ENCODE measurements at places on chromosomes 6 and 20. TPM values are rescaled to one million over a fixed set of nuclear protein-coding genes. Genes with fewer than 3 reads are reported as not detected.

The ZNF165 gene
- total RNA-seq: not detected

DNA sequence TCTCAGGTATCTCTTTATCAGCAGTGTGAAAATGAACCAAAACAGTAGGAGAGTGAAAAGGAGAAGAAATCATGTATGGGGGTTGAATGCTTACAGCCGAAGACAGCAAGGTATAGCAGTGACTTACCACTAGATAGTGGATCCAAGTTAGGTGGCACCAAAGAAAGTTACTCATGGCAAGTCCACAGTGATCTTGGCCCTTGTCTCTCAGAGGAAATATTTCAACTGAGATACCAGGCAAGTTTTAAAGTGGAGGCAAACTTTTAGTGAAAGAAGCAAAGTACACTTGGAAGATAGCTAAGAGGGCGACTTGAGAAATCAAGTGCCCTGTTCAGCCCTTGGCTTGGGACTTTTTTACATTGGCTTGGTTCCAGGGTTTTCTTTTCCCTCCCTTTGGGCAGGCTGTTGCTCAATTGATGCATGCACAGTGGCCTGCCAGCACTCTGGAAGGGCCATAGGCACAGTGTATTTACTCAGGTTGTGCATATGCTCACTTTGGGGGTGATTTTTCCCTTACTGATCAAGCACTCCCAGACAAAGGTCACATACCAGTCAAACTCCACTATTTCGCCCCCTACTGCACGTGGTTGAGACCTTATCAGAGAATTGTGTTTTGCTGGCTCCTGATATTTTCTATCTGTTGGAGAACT is 329.5 kb upstream of the KHDRBS2 start:
- H3K4me1 ChIP-seq: no peaks in the 10 kb centered on the region
- H3K36me3 ChIP-seq: no peaks in the 10 kb centered on the region
- H3K4me3 ChIP-seq: no peak overlapping the region

DNA sequence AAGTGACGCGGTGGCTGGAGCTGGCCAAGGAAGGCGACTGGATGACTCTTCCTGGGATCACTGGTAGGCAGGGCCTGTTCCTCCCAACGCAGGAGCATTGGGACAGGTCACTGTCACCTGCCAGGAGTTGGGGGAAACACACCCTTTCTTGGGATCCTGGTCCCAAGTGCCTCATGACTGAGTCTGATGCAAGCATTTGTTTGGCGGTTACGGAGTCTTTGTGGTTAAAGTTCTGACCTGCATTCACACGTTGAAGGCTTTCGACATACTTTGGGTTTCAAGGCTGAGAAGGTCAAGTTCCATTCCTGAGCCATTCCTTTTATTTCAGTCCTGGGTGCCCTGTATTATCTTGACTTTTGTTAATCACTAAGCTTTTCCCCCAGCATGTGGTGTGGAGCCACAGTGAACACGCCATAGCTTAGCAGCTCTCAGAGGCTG is 6.0 kb downstream of the PNLDC1 start:
- DNase-seq: no peak
- H3K27me3 ChIP-seq: no peaks in the 10 kb centered on the region
- no peak overlapping the region for H3K27ac ChIP-seq
- no peaks in the 10 kb centered on the region for H3K36me3 ChIP-seq
- no peaks in the 10 kb centered on the region for H3K4me1 ChIP-seq
- no peak overlapping the region for H3K4me3 ChIP-seq

GRCh38 chr20:39516964-39517363 is 554.8 kb downstream of the DHX35 start:
- no peak overlapping the region for H3K27ac ChIP-seq
- no peaks in the 10 kb centered on the region for H3K27me3 ChIP-seq
- H3K4me3 ChIP-seq: no peak overlapping the region
- no peaks in the 10 kb centered on the region for H3K4me1 ChIP-seq
- H3K36me3 ChIP-seq: no peaks in the 10 kb centered on the region

Data from thoracic aorta (tissue), 2 donors.